ENCODE measurements at places on chromosomes 11 and 22.

DNA sequence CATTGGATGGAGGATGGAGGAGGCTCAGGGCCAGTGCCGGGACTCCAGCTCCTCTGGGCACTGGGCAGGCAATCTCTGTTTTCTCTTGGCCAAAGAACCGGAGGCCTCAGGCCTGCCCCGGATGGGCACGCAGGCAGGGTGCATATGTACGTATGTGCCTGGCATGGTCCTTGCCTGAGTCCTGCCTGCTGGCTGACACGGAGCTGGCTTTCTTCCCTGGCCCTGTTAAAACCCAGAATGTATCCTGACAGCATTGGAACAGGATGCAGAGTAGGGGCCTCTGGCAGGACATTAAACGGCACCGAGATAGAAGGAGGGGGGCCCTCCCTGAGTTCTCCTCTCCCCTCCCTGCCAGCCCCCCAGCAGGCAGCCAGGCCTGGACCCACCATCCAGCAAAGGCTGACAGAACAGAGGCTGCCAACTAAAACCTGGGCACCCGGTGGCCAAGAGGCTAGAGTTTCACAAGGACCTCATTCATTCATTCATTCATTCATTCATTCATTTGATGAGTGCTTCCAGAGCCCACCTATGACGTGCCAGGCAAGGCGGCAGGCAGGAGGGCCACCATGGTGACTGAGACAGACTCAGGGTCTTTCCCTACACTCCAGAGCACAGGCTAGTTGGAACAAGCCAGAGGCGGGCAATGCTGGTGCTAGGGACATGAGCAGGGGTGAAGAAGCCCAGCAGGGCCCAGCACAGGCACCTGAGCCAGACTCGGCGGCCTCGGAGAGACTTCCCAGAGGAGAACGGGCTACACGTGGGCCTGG lies 28.8 kb downstream of the FLRT1 start:
- DNase-seq, result no peak

- peak; percentile 97 for DNase-seq
These were observed at the start of gene LGR4 for GRCh38 chr11:27472398-27473016. TSS of gene LGR4 (minus strand) at chr11:27472790. CDS start at chr11:27472302, 488 bp downstream.

- DNase-seq, result no peak
These were observed 21.8 kb upstream of the SLC5A12 start for GRCh38 chr11:26743622-26744021.

- no peak for DNase-seq
These were observed 17.6 kb downstream of the TIMP3 start for GRCh38 chr22:32819120-32819519.

- no peak for DNase-seq
These were observed 30.6 kb upstream of the RFPL3 start for GRCh38 chr22:32327066-32327465.

All from HepG2 (cell line).